Sciatic nerve (tissue), 2 donors: ENCODE measurements at places on chromosomes 2 and 18.

DNA sequence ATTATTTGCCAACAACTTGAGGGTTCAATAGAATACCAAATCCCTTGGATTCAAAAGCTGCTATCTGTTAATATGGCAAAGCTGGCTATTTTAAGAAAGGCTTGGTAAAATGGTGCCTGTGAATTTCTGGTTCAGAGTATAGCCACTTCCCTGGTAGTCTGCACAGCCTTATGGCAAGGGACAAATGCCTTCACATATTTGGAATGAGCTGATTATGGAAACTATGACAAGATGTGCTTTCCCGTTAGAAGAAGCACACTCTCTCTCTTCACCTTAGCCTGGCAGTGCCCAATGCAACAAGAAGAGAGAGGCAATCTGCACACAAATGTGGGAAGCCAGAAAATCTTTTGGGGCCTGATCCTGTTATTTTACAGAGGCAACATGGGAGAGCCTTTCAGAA, 47.5 kb upstream of the MAP3K20 start:
- no peak for DNase-seq

DNA sequence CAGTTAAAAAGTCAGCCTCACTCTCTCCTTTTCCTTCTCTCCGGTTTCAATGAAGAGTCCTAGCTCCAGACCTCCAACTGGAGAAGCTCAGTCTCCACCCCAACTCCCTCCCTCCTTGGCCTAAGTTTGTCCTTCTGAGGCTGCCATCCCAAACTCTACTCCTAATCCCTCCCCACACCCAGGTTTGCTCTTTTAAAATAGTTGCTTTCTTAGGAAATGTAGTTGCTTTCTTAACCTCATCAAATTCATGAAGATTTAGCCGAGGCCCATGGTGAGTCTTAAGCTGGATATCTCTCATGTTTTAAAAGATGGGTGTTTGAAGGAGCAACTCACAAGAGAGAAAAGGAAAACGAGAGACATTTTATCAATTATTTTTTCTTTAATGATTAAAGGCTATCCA, 937 bp upstream of the LANCL1 start:
- peak; percentile 58 for DNase-seq

- no peak for DNase-seq
Measured at GRCh38 chr2:192044496-192044895, 150.2 kb downstream of the TMEFF2 start.

GRCh38 chr2:42659609-42660008, 91.2 kb downstream of the MTA3 start:
- no peak for DNase-seq

- DNase-seq, result no peak
Measured at GRCh38 chr18:36812678-36813077, 16.1 kb downstream of the TPGS2 start.

- no peak for DNase-seq
Measured at GRCh38 chr2:172048508-172049503, 36.5 kb upstream of the DLX1 start.

DNA sequence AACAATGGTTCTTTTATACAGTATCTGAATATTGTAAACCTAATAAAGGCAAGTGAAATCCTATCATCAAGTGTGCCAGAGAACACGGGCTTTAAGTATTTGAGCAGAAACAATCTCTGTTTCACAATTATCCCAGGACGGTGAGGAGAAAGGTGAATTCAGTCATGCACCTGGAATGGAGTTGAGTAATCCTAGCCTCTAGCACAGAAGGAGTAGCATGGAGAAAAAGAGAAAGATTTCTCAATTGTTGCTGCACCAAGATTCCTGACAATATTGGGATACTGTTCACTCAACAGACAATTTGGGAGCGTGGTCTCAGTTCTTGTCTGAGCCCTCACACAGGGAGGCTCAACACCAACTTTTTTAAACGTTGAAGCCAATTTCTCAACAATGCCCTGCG, 510.6 kb downstream of the SOX11 start:
- DNase-seq, result no peak

- no peak for DNase-seq
Measured at GRCh38 chr2:22478329-22478728, 906.6 kb upstream of the KLHL29 start.

- no peak for DNase-seq
Measured at GRCh38 chr2:129627437-129627836, 352.0 kb upstream of the RAB6C start.

DNA sequence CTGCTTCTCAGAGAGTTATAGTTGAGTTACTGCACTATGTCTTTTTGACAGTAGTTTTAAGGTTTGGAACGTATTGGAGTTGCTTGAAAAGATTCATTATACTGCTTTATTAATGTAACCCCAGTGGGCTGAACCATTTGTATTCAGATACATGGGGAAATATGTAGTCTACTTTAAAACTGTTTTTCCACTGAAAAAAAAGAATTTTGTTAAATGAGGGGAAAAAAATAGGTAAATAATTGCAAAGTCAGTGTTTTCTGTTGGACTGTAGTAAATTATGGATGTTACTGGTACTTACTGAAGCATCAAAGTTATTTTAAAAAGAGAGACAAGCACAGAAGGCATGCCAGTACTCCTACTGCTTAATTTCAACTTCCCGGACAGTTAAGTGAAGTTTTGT, 36.4 kb downstream of the ZC3H15 start:
- DNase-seq, result no peak

- no peak for DNase-seq
Measured at GRCh38 chr2:437756-438393, 150.0 kb upstream of the ALKAL2 start.

DNA sequence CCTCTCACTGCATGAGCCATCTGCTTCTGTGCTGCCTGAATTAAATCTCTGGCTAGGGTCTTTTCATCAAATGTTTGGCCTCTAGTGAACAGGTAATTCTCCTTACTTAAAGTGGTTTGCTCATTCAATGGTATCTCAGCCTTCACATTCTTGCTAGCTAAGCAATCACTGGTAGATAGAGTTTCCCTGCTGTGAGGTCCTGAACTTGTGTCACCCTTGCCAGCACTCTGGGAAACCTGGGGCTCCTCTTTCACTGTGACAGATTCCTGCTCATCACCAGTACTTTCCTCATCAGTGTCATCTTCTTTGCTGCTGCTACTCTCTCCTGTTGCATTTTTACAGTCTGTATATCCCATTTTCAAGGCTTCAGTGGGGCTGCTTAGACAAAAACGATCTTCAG, 69.1 kb upstream of the DTNB start:
- no peak for DNase-seq

GRCh38 chr2:33380001-33380609, 96.3 kb upstream of the RASGRP3 start:
- no peak for DNase-seq

- no peak for DNase-seq
Measured at GRCh38 chr2:217254111-217254510, 394.2 kb upstream of the TNP1 start.

DNA sequence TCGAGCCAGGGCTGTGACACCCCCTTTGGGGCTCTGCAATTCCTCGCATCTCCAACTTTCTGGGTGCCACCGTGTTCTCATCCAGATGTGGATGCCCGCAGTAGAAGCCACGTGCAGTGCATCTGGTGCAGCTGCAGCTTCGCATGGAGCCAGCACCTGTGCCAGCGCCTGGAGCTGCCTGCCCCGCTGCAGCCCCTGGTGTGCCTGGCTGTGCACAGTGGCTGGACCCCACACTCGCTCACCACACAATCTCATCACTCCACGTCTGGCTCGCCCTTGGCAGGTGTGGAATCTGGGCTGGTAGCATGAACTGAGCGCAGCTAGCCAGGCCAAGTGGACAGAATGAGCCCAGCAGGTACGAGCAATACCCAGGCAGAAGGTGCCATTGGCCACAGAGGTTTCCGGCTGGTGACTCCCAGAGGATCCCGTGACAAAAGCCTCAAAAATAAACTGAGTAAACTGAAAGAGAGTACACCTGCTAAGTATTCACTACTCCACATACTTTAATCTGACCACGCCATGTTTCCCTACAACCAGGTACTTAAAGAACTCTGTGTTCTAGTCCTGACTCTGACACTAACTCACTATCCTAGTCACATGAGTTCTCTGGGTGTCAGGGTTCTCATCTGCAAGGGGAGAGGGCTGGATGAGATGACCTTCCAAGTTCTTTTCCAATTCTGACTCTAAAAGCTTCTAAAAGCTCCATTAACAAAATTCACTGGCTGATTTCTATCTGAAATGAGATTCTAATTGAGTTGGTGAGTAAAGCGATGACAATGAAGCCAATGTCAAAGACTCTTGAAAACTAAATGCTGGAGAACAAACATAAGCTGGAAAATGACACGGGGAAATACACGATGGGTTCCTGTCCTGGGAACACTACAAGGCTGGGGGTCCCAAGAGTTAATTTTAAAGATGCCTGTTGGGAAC, 37.1 kb downstream of the RNF152 start:
- no peak for DNase-seq

DNA sequence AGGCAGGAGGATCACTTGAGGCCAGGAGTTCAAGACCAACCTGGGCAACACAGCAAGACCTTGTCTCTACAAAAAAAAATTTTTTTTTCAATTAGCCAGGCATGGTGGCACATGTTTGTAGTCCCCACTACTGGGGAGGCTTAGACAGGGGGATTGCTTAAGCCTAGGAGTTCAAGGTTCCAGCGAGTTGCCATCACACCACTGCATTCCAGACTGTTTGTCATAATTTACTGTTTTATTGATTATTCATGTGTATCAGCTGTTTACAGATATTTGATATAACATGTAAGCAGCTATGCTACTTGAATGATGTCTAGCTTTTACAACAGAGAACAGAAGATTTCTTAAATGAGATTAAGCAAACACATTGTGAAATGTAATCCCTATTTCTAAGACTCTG, 35.3 kb downstream of the DSG2 start:
- DNase-seq, result no peak

DNA sequence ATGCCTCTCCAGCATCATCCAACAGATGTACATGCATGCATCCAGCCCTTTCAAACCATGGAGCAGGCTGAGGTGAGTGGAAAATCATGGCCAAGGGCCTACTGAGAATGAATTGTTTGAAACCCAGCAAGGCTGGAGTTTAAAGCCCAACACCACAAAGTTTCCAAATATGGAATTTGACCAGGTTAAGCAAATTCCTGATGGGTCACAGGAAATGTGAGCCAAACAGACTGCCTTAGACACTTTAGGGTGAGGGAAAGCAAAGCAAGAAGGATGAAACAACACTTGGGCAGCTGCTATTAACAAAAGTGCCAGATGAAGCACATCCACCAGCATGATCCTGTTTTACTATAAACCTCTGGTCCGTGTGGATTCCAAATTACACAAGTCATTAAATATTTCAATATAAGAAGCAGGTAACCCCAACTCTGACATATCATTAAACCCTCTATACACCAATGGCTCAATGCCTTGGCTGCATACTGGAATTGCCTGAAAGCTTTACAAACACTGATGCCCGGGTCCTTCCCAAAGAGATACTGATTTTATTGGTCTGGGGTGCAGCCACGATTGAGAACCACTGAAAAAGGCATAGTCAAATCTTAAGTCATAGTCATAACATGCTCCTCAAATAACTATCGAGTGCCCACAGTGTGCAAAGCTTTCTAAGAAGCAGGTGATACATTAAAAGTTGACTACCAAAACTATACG, 9.1 kb downstream of the KLF7 start:
- no peak for DNase-seq

- DNase-seq, result no peak
Measured at GRCh38 chr2:8049176-8049575, 632.7 kb upstream of the ID2 start.

- no peak for DNase-seq
Measured at GRCh38 chr18:72965616-72966015, 97.8 kb upstream of the NETO1 start.

- no peak for DNase-seq
Measured at GRCh38 chr2:142220901-142221300, 90.1 kb upstream of the LRP1B start.

DNA sequence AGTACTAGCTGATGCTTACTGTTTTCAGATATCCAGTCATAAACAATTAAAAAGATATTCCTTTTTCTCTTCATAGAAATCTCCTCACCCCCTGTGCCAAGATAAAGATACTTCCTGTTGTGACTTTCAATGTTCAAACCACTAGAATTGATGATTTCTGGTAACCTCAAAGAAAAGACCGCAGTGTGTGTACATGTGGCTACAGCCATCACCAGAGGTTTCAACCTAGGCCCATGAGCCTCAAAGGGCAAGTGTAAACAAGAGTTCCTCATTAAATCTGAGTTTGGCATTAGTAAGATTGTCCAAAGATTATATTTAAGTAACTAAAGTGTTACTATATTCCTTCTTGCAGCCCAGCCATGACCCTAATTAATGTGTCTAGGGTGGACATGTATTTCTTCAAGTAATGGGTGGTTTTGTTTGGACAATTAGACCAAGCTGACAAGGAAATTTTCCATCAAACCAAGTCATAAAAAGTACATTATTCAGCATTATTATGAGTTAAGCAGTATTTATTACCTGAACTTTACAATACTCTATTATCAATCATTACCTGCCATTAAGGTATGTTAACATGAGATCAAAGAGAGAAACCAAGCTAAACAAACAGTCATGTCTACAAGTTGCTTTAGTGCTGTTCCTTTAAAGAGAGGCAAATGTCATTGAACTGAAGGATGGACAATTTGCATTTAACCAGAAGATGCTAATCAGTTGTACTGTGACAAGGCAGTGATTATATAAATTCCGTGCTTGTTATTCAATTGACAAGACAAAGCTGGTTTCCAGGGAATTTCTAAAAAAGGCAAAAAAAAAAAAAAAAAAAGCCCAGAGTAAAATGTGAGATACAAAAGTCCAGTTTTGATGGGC, 382.7 kb downstream of the LNPK start:
- no peak for DNase-seq

DNA sequence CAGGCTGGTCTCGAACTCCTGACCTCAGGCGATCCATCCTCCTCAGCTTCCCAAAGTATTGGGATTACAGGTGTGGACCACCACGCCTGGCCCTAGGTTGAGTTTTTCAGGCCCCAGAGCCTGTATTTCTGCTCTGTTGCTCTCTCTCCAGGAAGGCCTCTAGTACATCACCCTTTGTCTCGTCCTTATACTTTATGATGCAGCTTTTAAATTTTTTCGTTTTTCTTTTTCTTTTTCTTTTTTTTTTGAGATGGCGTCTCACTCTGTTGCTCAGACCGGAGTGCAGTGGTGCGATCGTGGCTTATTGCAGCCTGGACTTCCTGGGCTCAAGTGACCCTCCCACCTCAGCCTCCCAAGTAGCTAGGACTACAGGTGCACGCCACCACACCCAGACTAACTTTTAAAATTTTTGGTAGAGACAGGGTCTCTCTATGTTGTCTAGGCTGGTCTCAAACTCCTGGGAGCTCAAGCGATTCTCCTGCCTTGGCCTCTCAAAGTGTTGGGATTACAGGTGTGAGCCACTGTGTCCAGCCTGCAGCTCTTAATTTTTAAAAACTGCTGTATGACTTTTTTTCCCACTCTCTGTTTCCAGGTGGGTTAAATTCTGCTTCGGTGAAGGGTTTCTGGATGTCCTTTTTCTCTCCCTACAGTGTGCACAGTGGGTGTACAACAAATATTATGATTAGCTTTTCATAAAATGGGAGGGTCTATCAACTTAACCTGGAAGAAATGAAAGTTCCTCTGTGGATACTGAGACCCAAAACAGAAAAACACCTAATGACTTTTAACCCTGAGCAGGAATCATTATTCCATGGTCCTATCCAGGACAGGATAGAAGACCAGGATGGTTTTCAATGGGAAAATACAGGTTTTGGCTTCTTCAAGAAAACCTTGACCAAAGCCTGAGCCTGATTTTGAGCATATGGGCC, 47.9 kb downstream of the DDX1 start:
- DNase-seq, result no peak

- no peak for DNase-seq
Measured at GRCh38 chr2:62529758-62530157, 23.8 kb upstream of the TMEM17 start.
